ENCODE measurements at places on chromosomes 2 and 18. TPM values are rescaled to one million over a fixed set of nuclear protein-coding genes. Genes with fewer than 3 reads are reported as not detected.

GRCh38 chr2:240338274-240338673 is 97.2 kb upstream of the GPC1 start:
- no peak for DNase-seq

DNA sequence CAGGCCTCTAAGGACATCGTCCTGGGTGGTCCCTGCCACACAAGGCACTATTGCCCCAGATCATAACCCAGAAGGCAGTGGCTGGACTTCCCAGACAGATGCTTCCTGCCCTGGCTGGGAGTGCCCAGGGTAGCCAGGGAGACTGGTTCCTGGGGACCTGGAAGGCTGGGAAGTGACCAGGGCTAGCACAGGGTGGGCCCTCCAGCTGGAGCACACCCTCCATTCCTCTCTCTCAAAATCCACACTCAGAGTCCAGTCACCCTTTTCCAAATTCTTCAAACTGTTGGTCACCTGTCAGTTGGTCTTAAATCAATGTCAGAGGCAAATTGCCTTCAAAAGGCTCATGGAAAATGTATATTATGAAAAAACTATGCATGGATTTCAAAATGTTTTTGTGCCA is 11.6 kb upstream of the TUBB6 start:
- DNase-seq, result no peak

- no peak for DNase-seq
These were observed 105.0 kb downstream of the IKZF2 start for GRCh38 chr2:213046431-213046830.

DNA sequence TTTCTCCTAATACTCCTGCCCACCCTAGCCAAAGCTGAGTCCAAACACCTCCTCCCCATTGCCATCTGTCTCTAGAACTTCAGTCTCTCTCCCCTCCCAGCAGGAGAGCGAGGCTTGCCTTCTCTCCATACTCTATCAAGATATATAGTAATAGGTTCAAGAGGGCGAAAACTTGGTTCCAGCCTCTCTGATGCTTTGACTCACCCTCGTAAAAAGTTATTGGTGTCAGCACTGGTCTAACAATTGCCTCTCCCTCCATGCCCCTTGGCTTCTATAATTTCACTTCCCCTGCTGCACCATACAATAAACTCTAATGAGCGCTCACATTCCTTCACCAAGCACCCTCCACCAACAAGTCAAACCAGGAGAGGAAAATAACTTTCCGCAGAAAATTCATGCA is 797.3 kb downstream of the BCL11A start:
- no peak for DNase-seq

GRCh38 chr2:23383100-23383499 is 1.9 kb upstream of the KLHL29 start:
- DNase-seq, result no peak

- no peak for DNase-seq
These were observed 189.5 kb downstream of the TFCP2L1 start for GRCh38 chr2:121095257-121096080.

- DNase-seq, result no peak
These were observed 117.3 kb downstream of the FEZ2 start for GRCh38 chr2:36480636-36481035.

DNA sequence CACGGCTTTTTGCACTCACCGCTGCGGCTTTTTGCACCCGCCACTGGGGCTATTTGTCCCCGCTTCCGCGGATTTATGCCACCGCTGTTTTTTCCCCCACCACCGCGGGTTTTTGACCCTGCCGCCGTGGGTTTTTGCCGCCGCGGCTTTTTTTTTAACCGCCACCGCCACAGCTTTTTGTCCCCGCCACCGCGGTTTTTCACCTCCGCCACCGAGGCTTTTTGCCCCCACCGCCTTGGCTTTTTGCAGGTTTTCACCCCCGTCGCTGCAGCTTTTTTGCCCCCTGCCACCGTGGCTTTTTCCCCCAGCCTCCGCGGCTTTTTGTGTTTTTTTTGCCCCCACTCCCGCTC is 2796.7 kb upstream of the TEKT4 start:
- peak; percentile 21 for DNase-seq

DNA sequence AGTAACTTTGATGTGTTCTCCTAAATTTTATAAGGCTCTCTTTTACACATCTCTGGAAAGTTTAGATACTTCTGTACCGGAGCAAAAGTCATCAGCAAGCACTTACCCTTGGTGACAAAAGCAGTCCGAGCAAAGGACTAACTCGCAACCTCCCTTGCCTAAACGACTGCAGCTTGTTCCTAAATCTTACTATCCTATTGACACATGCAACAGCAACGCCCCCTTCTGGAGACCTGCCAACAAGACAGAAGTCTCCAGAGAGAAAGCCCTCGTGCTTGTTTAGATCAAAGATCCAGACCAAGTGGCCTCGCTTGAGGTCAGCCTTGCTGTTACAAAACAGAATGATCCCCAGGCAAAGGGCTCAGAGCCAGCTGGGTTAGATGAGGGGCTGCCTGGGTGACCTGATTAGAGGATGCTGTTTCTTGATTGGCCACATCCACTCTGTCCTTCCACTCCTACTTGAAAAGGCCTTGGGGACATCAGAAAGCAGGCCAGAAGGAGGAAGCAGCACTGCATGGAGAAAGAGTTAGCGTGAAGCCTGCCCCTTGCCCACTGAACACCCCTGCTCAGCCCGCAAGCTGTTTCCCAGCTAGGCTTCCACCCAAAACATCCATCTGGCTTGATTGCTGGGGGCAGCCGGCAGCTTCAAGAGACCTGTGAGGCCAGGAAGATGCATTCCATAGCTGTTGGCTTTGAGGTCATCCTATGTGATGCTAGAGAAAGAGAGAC is 94.3 kb downstream of the HNRNPLL start:
- DNase-seq, result peak; percentile 66

- no peak for DNase-seq
These were observed 79.5 kb downstream of the CAMKMT start for GRCh38 chr2:44441200-44441599.

DNA sequence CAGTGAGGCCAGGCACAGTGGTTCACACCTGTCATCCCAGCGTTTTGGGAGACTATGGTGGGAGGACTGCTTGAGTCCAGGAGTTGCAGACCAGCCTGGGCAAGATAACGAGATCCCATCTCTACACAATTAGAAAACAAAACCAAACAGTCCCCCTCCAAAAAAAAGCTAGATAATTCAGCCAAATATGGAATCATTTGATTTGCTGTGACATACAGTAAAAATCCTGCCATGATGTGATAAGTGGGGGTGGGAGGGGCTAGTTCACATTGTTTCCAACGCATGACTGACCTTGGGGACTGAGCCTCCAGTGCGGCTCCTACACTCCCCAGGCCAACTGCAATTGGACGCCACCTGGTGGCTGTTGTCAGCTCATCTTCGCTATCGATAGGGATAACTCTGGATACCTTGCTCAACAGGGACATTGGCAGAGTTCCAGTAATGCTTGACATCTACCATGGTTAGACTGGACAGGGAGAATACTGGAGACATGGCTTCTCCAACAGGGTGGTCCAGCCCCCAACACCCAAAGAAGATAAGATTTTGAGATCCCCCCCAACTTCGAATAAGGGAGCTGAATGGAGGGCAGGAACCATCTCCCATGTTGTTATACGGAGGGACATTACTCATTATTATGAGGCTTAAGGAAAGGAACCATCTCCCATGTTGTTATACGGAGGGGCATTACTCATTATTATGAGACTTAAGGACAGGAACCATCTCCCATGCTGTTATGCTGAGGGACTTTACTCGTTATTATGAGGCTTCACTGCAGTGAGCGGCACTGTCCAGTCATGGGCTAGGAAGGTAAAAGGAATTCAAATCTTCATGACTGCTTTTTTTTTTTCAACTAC is 135.9 kb downstream of the TGIF1 start:
- DNase-seq, result peak; percentile 78

GRCh38 chr2:7943446-7943845 is 738.4 kb upstream of the ID2 start:
- DNase-seq, result no peak

DNA sequence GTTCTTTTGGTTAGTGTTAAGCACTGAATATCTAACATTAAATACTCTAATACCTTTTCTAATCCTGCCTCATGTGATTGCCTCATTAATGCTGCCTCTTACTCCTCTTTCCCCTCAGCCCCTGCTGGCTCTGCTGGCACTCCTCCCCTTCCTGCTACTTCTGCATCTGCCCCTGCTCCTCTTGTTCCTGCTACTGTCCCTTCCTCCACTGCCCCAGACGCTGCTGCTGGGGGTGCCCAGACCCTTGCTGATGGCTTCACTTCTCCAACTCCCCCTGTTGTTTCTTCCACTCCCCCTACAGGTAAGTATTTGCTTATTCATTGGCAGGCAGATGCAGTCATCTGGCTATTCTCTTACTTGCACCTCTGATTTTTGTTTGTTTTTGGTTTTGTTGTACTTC is 68.5 kb downstream of the ABI2 start:
- DNase-seq, result no peak

- no peak for DNase-seq
These were observed 325.0 kb upstream of the PKDCC start for GRCh38 chr2:41722668-41723369.

GRCh38 chr2:154261473-154262027 is 389.8 kb downstream of the GALNT13 start:
- no peak for DNase-seq

DNA sequence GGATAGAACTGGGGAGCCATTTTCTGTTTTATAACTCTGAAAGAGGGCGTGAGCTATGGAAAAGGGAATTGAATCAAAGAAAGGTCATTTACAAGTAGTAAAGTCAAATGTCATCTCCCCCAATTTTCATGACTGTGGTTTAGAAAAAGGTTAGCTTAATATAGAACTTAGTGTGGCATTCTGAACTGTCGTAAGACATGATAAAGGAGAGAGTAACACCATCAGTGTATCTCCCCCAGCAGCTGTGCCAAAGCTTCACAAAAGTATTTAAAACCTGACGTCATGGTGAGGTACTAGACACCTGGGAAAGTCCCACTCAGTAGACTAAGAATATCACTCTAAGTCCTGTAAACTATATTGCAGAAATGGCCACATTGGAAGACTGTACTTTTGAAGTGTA is 5.8 kb upstream of the IKZF2 start:
- no peak for DNase-seq

DNA sequence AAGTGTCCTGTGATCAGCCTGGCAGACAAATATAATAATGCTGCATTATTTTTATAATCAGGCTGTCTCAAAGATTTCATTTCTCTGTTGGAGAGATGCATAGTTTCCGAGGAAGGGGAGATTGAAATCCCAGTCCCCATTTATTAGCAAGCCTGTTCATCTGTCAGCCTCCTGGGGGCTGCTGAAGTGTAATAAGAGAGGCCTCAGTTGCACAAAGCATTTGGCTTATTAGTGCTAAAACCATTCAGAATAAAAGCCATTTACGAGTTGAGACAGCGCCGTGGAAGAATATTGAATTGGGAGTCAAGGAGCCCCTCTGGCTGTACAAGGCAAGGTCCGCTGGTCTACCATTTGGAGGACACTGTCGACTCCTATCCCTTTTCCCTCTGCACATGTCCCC is 6.1 kb downstream of the GPR39 start:
- no peak for DNase-seq

- DNase-seq, result no peak
These were observed 477.8 kb upstream of the DCC start for GRCh38 chr18:51862051-51862715.

- DNase-seq, result no peak
These were observed 22.1 kb downstream of the TNP1 start for GRCh38 chr2:216837740-216838139.

Gene UPP2
- total RNA-seq, result not detected

Gene DSG1
- total RNA-seq, result not detected

Gene GNAL
- total RNA-seq, result 0.04 TPM

Gene LPIN2
- total RNA-seq, result 82.9 TPM

Gene GCG
- not detected for total RNA-seq

All from CD8-positive, alpha-beta memory T cell (primary cell).